ENCODE measurements at places on chromosomes 2 and 18. TPM values are rescaled to one million over a fixed set of nuclear protein-coding genes. Genes with fewer than 3 reads are reported as not detected.

DNA sequence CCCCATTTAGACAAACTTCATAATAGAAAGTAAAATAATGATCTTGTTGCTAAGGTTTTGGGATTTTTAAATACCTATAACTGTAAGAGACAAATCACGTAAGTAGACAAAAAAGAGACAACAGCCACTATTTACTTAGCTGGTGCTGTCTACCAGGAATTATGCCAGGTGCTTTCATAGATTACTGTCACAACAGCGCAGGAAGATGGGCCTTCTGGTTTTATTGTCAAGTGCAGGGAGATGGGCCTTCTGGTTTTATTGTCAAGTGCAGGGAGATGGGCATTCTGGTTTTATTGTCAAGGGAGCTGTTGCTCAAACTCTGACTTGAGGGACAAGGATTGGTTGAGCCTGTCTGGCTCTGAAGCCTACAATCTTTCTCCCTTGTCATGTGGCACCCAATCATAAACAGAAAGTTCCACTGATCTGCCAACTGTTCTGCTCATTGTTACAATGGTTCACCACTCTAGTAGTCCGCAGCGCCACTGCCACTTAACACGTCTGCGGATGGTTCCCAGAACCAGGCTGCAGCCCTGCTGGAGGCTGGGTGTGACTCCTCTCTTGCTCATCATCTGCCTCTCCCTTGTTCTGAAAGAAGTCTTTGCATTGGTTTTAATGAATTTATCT is 95.0 kb downstream of the RNF144A start:
- no peak for DNase-seq

DNA sequence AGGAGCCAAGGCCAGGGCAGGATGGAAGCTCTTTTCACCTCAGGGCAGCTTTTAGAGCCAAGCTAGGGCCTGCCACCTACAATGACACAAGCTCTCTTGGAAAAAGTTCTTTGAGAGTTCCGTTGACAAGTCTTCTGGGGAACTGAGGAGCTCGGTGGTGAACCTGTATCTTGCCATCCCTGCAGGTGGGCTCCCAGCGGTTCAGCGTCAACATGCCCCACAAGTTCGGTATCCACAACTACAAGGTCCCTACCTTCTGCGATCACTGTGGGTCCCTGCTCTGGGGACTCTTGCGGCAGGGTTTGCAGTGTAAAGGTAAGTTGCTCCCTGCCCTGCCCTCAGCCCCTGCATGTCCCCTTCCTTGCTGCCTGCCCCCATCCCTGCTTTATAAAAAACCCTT is 312.8 kb upstream of the EPAS1 start:
- no peak for DNase-seq

Gene CHRNG
- total RNA-seq: not detected

Gene RUFY4
- not detected for total RNA-seq

DNA sequence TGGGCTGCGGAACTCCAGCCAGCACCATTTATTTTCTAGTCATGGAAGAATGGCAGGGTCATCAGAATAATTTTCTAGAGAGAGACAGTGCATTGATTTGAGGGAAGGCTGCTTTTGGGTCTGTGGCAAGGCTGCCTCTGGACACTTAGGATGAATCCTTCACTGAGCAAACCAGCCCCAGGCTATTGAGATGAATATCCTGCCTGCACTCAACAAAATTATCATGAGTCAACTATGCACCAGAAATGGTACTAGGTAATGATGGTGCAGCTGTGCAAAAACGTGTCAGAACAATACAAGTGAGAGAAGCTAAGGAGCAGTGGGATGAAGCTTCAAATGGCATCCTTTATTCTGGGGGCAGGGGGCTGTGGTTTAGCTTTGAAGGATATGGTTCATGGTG is 115.8 kb downstream of the SPHKAP start:
- DNase-seq: no peak

Gene TRIM43
- total RNA-seq: not detected

GRCh38 chr18:60910534-60910933 is 422.7 kb upstream of the CDH20 start:
- DNase-seq: no peak

- DNase-seq: no peak
Observed at GRCh38 chr2:166901336-166901735, 13.1 kb downstream of the XIRP2 start.

Gene C2orf78
- total RNA-seq: not detected

DNA sequence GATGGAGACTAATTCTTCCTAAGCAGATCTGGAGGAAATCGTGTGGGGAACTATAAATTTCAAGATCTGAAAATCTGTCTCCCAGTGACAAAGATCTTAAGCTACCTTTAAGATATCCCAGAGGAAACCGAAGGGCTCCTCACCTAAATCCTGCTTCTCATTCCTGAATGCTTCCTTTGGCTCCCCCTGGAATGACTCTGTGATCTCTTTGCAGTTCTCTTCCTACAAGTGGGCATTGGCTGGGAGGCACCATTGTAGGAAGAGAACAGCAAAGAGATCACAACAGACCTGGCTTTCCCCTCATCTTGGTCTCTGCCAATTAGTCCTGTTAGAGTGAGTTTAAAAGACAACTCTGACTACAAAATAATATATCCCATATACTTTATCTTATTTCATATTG is 70.0 kb upstream of the KCNH7 start:
- DNase-seq: no peak

Gene RAB17
- not detected for total RNA-seq

- no peak for DNase-seq
Observed at GRCh38 chr2:239206042-239206441, 194.8 kb downstream of the HDAC4 start.

GRCh38 chr2:1681323-1682180 is 62.8 kb downstream of the PXDN start:
- no peak for DNase-seq

GRCh38 chr18:2963048-2963447 is 49.9 kb downstream of the LPIN2 start:
- peak; percentile 66 for DNase-seq

Gene ABCA12
- not detected for total RNA-seq

Gene SGO2
- 5.3 TPM for total RNA-seq

Gene OTOF
- total RNA-seq: not detected

- no peak for DNase-seq
Observed at GRCh38 chr2:133641497-133641896, 73.2 kb upstream of the NCKAP5 start.

GRCh38 chr2:123659120-123659519 is 366.0 kb upstream of the CNTNAP5 start:
- DNase-seq: no peak

DNA sequence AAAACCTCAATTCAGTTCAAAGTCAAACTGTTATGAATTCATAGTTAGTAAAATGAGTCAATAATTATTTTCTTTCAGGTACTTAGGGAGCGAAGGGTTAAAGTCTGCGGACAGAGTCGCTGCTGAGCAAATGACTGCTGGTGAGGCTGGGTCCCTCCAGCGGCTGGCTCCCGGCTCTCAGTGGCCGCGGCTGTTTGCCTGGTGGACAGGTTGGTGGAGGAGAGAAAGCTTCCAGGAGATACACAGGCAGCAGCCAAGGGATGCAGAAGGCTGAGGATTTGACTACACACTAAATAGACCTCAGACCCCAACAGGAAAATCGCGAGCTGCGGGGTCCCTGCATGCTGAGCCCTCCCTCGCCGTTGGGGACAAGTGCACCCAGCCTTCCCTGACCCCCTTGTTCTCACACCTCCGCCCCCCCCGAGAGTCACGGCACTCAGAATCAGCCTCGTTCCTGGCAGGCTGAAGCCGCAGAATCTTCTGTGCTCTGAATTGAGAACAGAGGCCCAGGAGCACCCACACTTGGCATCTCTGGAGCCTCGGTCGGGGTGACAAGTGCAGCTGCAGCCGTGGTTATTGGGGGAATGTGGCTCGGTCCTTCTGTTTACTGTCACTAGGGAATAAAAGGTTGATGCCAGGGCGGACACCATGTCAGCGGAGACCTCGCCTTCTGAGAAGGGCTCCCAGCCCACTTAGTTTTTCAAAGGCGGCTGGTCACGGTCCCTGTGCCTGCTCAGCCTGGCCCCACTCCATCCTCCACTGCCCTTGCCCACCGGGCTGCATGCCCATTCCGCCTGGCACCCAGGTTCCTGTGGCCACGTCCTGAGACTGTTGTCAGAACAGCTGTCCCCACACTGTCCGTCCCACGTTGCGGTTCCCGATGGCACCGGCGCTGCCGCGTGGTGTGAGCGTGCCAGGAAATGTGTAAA is 74.0 kb downstream of the SLC66A2 start:
- no peak for DNase-seq

Gene ANKRD53
- total RNA-seq: 1.4 TPM

Gene CDCA7
- 3.2 TPM for total RNA-seq

DNA sequence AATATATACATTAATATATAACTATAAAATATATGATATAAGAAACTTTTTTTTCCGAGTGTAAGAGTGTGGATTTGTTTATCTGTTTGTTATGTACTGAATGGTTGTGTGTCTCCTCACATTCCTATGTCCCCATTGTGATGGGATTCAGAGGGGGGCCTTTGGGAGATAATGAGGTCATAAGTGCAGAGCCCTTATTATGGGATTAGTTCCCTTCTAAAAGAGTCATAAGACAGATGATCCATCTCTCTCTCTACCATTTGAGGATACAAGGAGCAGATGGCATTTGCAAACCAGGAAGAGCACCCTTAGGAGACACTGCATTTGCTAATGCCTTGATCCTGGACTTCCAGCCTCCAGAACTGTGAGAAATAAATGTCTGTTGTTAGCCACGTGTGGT is 30.3 kb upstream of the SAP130 start:
- no peak for DNase-seq

DNA sequence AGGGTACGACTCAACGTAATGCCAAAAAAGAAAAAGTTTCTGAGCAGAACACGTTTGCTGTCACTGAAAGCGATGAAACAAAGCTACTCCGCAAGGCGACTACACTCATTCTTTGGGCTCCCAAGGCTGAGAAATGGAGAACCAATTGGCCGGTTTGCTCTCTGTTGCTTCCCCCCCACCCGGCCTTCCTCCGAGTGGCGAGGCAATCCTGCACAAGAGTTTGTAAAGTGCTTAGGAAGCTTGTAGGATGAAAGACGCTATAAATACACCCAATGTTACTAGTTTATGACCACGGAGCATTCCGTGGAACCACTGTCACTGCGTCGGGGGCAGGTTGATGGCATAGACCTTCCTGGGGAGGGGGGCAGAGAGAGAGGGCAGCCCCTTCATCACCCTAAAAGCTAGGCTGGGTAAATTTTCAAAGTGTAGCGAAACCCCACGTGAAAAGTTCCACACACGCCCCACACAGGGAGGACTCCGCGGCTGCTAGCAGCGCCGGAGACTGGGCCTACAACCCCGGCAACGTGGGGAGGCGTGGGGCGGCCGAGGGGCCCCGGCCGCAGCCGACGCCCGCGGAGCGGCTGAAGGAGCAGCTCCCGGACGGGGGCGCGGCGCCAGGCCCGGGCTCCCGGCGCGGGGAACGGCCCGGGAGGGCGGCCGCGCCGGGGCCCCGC is 915 bp downstream of the CUL3 start:
- DNase-seq: peak; percentile 53

DNA sequence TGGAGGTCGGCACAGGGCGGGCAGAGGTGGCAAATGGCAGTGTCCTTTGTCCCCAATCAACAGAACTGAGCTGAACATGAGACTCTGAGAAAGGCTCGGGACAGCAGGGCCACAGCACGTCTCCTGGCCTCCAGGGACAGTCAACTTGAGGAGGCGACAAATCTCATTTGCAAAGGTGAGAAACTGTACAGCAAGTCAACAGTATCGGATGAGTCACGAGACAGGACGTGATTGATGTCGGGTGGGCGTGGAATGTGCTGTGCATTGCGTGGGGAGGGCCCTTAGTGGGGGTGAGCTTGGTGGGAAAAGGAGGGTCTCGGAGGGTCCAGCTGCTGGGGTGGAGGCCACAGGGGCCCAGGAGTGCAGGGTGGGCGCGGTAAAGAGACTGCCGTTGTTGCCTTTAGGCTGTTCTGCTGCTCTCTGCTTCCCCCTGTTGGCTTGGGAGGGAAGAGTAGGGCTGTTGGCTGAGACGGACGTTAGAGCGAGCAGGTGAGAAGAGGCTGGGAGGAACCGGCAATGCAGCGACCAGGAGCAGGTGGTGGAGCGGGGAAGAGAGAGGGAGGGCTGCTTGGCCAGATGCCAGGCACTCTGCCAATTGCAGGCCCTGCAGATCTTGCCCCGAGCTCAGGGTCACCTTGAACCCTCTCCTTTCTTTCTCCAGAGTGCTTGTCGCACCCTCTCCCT is 164.3 kb downstream of the BCL2 start:
- DNase-seq: peak; percentile 90

Gene LYG1
- 3.0 TPM for total RNA-seq

GRCh38 chr2:10245021-10245420 is 57.7 kb upstream of the HPCAL1 start:
- DNase-seq: no peak

All from B cell (primary cell).